ENCODE measurements at places on chromosomes 12 and 14. TPM values are rescaled to one million over a fixed set of nuclear protein-coding genes. Genes with fewer than 3 reads are reported as not detected.

CISTR gene
- total RNA-seq: not detected

C12orf50 gene
- total RNA-seq: not detected

GUCY2C gene
- not detected for total RNA-seq

VWF gene
- total RNA-seq: 1,224 TPM

PGAM5 gene
- total RNA-seq: 51.5 TPM

NXPH4 gene
- total RNA-seq: 2.5 TPM

CDKL1 gene
- total RNA-seq: 14.5 TPM

DPPA3 gene
- total RNA-seq: not detected

SPATS2 gene
- total RNA-seq: 46.0 TPM

RDH12 gene
- not detected for total RNA-seq

WSB2 gene
- total RNA-seq: 105 TPM

NTS gene
- not detected for total RNA-seq

SYT10 gene
- not detected for total RNA-seq

Data from endothelial cell of coronary artery (primary cell).